ENCODE measurements at places on chromosomes 11 and 22.

DNA sequence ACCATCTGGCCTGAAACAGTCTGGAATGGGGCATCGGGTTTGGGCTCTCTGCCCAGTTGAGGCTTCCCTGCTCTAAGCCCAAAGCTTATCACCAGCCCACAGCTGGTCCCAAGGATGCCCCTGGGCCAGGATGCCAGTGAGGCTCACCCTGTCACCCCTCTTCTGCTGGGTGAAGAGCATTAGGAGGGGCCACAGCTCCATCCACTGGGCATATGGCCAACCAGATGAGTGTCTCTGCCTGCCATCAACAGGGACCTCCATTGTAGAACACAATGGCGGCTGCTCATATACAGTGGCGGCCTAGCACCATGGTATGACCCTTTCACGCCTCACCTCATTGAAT, 5.6 kb downstream of the CHST1 start:
- no peak for DNase-seq

- DNase-seq: no peak
Observed at GRCh38 chr11:13135385-13136271, 126.5 kb downstream of the RASSF10 start.

- DNase-seq: no peak
Observed at GRCh38 chr11:131234221-131234620, 136.2 kb upstream of the NTM start.

- no peak for DNase-seq
Observed at GRCh38 chr11:650482-650881, 13.4 kb downstream of the DRD4 start.

GRCh38 chr11:19525714-19526113, 186.9 kb upstream of the NAV2 start:
- no peak for DNase-seq

DNA sequence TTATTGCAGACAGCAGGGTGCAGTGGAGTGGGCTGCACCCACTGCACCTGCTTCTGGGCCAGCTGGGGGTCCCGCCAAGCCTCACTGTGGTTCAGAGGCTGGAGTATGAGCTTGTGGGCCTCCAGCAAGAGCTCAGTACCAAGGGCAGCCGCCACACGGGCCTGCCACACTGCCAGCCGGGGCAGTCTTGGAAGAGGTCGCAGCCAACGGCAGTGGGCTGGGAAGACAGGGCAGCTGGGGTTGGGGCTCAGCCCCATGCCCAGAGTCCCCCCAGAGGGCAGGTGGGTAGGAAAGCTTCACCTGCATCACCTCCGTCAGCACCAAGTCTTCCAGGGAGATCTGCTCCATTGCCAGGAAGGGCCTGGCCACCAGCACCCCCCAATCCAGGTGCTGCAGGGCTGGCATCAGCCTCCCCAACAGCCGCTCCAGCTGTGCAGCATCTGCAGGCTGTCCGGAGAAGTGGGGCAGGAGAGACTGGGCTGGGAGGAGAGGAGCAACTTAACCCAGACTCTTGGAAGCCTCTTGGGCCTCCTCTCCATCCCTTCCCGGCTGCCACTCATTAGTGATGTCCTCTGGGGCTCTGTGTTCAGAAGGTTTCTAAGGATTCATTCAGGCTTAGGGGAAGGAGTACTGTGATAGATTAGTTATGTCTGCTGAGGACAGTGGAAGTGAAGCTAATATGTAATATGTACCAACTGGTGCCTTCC, 1.1 kb upstream of the GSTT4 start:
- DNase-seq: no peak

GRCh38 chr11:119483881-119484371, 61.0 kb upstream of the THY1 start:
- DNase-seq: no peak
